Activated CD8-positive, alpha-beta memory T cell treated with anti-CD3 and anti-CD28 coated beads, Interleukin-2, amount 10 ng/mL, durations not matched to agents 7 days and 5 days (primary cell): ENCODE measurements at places on chromosomes 5 and 9. TPM values are rescaled to one million over a fixed set of nuclear protein-coding genes. Genes with fewer than 3 reads are reported as not detected.

LRRTM2 gene
- 0.02 TPM for total RNA-seq

GRCh38 chr5:98570661-98571191 is 202.7 kb upstream of the RGMB start:
- no peak for DNase-seq

GRCh38 chr9:36517131-36517530 is 55.6 kb upstream of the MELK start:
- no peak for DNase-seq

DNA sequence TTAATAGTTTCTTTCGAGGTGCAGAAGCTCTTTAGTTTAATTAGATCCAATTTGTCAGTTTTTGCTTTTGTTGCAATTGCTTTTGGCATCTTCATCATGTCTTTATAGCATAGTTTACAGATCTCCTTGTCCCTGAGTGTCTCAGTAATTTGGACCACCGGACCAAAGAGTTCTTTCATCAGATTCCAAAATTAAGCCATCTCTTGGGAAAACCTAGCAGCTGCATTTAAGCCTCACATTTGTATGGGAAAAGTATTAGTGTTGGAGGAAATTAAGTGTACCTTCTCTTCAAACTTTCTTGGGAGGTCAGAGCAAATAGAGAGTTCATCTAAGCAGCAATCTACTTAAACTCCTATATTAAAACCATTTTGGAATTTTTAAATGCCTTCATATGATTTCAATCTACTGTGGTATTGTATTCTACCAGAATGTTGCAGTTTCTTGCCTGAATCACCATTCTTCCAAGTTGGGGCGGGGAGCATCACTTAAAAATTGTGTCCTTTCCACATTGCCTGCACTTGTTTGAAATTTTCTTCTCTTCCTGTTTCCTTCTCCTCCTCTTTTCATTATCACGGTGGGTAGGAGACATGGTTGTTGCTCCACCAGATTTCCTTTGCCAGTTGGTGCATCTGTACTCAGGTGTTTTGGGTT is 97.3 kb upstream of the DAB2 start:
- no peak for DNase-seq

DNA sequence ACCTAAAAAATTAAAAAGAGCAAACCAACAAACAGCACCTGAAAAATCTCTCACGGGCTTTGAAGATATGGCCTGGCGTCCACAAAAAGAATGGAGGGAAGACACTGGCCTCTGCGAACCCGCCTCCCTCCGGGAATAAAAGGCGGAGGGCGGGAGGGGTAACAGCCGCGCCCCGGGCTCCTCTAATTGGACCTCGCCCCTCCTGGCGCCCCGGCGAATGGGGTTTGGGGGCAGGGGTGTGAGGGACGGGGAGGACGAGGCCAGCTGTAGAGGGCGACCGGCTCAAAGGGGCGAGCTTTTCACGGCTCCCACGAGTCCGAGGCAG is 753 bp downstream of the FANCC start:
- DNase-seq = peak; percentile 70

DNA sequence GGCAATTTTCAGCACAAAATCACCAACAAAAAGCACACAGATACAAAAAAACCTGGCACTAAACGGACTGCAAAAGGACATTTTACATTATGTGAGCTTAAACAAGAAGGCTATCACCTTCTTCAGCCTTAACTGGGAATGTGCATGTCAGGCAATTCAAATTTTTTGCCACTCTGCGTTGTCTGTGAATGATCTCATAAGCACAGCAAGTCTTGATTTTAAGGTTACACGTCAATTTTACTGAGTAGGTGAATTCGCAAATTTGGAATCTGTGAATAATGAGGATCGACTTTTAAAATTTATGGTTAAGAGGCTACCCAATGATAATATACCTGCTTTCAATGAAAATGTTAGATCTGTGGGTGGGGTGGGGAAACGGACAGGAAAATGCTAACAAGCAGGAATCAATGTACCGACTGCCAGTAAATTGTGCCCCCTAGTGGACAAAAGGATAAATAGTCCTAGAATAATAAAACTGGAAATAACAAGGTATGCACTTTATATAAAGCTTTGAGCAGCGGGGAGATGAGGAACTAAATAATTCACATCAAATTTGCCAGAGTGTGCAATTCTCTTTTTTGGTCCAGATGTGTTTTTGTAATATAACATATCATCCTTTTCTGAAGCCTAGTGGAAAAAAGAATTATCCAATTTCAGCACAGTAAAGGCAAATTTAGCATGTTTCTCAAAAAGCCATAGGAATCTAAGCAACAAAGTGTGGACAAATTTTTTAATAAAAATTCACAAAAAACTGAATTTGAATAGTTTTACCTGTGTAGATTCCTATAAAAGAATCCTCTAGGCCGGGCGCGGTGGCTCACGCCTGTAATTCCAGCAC is 20.5 kb downstream of the EQTN start:
- DNase-seq = no peak
